Right hindlimb (tissue), 1 donor: ENCODE measurements at places on chromosomes 7 and 10.

DNA sequence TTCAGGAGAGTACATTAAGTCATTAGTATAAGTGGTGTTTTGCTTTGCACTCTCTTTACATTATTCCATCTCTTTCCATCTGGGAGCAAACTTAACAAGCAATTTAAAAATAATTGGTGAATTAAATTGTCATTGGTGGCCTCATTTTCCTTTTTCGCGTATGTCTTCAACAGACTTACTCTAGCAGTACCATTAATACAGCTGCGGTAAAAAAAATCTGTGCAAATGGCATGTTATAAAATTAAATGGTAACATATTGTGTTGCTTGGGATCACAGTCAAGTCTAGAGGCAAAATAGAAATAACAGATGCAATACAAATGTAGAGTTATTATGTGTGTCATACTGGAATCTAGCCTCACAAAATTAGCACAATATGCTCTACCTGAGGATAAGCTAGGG lies 322.4 kb downstream of the PCDH15 start:
- DNase-seq = no peak

GRCh38 chr10:99975942-99976809 lies 33.6 kb downstream of the DNMBP start:
- peak; percentile 73 for DNase-seq

DNA sequence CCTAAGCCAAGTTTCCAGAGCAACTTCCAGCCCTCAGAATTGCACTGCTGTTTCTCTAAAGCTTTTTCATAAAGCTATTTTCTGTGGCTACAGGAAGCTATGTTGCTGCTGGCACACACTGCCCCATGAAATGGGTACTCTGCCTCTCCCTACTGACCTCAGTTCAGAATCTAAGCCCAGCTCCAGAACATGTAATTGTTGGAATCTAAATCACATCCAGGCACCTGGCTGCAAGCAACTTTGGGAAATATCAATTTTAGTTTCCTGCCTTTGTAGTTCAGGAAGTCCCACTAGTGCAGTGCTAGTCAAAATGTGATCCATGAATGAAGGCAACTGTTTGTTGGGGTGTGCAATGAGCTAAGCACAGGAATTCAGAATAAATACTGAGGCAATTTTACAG lies 226.2 kb downstream of the THSD7A start:
- DNase-seq = no peak

DNA sequence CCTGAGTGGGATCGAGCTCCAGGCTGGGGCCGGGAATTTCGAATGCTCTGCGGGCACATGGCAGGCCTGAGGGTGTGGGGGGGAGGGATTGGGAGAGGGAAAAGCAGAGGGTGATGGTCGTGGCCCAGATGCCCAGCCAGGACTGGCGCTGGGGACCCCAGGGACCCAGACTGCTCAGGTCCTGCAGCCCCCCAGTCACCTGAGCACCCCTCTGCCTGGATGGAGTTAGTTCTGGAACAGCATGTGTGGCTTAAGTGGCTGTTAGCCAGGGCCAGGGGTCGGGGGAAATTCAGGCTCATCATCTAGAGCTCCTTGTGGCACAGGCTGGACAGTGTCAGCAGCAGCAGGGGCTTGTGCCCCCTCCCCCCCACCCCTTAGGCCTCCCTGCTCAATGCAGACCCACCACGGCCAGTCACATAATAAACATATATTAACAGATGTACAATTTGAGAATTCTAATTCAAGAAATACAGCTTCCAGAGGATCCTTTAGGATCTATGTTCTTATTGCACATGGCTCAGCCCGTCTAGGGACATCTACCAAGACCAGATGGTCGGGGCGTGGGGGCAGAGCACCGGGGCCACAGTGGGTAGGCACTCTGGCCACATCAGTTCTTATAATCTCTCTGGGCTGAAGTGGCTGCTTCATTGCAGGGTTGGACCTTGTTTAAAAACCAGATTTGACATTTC lies 22.2 kb downstream of the DNAJB12 start:
- no peak for DNase-seq

DNA sequence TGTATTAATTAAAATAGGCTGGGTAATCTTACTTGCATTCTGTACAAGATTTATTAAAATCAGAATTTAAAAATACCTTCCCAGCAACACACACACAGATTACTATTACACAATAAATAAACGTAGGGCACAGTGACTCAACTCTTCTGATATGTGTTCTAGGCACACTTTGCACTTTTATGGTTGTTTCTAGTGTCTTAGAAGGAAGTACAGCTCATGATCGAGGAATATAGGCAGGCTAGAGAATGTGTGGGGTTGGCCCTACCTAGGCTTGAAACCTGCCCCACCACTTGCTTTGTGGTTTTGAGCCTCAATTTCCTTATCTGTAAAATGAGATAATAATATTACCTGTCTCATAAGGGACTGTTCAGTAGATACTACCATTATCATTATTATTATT lies 30.5 kb downstream of the ARMC3 start:
- DNase-seq = no peak

DNA sequence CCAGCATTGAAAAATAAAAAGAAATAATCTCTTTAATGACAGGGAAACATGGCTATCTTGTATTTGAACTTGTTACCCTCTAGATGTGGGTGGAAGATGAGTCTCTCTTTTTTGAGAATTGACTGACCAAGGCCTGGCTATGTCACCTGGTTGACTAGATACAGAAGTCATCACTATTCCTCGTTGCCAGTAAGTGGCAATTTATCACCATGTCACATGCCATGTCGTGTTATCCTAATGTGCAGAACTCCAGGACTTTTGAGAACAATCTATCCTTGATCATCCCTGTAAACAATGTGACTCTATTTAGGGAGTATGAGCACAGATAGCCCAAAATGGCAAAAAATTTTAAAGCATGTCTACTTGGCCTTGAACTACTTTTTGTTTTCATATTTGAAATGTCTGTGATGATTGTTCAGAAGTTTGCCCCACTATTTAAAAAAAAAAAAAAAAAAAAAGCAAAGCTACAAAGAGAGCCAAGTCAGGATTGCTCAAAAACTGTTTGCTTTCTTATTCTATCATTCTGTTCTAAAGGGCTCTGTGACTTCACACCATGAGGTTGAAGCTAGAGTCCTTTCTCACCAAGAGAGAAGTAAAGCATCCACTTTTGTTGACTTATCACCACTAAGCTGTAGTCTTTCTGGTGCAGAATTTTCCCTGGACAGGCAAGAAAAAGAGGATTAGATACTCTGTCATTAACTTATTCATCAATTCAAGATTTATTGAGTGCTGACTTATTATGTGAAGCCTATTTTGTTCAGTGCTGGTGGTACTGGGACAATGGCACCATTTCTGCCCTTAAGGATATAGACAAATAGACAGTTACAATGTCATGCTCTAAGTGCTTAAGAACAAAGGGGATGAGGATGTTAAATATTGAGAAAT lies 10.4 kb upstream of the WIPF3 start:
- DNase-seq = no peak

DNA sequence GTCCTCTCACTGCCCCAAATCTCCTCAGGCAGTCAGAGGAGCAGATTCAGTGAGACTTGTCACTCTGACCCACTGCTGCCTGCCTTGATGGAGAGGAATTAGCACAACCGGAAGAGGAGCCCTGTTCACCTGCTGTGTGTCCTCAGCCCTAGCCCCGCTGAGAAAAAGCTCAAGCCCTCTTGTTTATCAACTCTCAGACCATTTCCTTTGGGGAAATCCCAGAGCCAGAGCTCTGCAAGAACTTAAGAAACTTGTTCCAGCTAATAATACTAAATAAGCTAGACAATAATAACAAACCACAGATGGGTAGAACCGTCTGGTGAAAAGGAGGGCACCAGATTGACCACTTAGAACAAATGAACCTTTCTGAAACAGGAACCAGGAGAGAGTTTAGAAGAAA lies 37.7 kb upstream of the ITGB1 start:
- no peak for DNase-seq

GRCh38 chr10:89869180-89869579 lies 167.8 kb downstream of the KIF20B start:
- DNase-seq = no peak

GRCh38 chr10:23461557-23461956 lies 22.7 kb downstream of the OTUD1 start:
- DNase-seq = no peak

- DNase-seq = no peak
These were observed 20.7 kb downstream of the VSTM4 start for GRCh38 chr10:49094646-49095045.

- DNase-seq = no peak
These were observed 258.2 kb upstream of the GLI3 start for GRCh38 chr7:42495256-42495655.

DNA sequence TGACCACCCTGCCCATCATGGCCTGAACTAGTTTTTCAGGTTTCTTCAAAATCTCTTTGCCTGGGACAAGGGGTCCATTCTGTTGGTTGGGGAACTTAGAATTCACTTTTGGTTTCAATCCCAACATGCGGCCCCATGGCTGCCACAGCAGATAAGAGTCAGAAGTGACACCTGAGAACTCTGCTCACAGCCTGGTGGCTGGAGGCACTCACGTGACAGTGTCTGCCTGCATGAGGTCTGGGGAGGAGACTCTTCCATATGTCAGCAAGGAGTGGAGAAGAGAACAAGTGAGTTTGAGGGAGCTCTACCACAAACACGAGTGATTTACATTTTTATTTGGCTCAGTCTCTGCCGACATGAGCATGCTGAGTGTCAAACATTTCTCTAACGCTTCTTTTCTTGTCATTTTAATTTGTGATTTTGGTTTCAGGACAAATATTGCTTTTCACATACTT lies 370.4 kb downstream of the TNS3 start:
- DNase-seq = no peak

DNA sequence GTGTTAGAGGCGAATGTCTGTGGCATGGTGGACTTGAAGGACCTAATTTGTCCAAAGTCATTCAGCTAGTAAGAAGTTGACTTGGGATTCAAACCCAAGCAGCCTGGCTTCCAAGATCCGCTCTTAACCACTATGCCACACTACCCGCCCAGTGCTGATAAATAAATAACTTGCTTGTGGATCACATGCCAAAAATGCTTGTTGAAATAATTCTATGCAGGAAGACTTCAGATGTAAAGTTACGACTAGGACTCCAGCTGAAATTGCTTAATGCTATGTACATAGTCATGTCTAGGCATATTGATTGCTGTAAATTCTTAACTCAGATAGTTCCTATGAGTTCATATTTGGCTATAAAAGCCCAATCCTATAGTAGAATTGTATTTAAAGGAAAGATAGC lies 76.0 kb downstream of the PLXDC2 start:
- DNase-seq = no peak

DNA sequence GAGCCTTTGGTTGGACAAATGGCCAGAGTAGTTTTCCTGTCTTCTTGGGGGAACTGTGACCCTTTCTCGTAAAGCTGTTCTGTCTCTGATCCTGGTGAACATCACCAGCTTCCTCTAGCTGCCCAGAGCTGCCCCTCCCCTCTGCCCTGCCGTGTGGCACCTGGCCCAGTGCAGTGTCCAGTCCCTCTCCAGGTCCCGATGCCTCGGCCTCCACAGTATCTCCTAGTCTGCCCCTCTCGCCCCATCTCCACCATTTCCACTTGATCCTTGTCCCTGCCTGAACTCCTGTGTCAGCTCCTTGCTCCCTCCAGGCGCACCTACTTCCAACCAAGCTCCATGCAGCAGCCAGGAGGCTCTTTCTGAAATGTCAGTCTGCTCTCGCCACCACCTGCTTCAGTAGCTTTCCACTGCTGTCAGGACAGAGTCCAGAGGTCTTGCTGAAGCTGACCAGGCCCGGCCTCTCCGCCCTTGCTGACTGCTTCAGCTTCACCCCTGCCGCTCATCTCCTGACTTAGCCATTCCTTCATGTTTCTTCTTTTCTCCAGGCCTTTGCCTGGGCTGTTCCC lies 133.6 kb downstream of the GRK5 start:
- DNase-seq = no peak

- no peak for DNase-seq
These were observed 224.7 kb downstream of the CUX1 start for GRCh38 chr7:102042016-102042656.

DNA sequence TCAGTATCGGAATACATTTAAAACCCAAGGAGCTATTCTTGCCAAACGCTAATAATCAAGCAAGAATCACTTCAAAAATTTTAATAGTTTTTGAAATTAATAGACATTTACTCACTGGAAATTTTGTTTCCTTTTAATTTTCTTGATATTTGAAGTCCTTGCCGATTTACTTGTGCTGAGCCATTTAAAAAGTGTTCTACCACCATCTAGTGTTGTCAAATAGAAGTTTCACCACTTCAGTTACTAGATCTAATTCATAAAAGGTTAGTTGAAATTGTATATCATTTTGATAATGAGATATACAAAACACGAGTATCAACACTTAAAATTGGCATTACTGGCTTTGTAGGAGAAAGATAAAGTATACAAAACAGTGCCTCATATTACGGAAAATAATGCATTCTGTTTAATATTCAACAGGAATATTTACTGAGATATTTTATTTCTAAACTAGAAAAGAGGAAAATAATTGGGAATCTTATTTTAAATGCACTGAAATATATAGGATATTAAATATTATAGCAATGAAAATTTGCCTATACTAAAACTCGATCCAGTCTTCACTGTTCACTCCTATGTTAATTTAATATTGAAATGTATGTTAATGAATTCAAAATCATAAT lies 664.8 kb upstream of the SEMA3D start:
- DNase-seq = no peak

DNA sequence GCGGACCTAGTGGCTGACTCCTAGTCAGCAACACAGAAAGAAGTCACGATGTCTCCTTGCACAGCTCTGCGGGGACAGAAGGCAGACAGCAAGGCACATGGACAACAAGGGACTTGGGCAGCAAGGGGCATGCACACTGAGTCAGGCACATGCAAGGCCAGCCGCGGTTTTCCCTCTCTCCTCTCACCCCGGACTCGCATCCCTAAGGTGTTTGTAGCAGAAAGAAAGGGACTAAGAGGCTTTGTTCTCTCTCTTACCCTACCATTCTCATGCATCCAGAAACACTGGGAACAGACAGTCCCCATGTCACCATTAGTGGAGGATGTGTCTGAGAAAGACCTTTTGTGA lies 193.3 kb upstream of the PHF14 start:
- DNase-seq = no peak

- peak; percentile 25 for DNase-seq
These were observed 8.4 kb upstream of the HYCC1 start for GRCh38 chr7:23022258-23022769.

GRCh38 chr7:28955718-28956607 lies 2.2 kb downstream of the TRIL start:
- peak; percentile 86 for DNase-seq

GRCh38 chr10:63703740-63704345 lies 182.6 kb downstream of the REEP3 start:
- DNase-seq = no peak

GRCh38 chr10:81036257-81036656 lies 498.6 kb downstream of the SH2D4B start:
- no peak for DNase-seq

- no peak for DNase-seq
These were observed 74.1 kb upstream of the PARD3 start for GRCh38 chr10:34889004-34889869.

- no peak for DNase-seq
These were observed 38.5 kb upstream of the PDLIM1 start for GRCh38 chr10:95329296-95329695.
